ENCODE measurements at places on chromosomes 2 and 18.

DNA sequence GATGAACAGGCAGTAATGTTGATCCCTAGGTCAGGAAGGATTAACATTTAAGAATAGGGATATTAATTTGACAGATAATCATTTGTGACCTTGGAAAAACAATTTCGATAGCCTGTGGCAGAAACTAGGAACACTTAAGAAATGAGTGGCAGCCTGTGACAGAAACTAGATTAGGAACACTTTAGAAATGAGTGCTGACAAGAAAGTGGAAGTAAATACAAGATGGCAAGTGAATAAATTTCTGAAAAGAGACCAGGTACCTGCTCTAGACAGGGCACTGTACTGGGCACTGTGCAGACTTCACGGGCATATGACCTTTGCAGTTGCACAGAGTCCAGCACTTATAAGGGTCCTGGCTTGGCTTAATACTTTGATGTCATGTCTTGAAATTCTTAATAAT, 5.5 kb upstream of the HNRNPA3 start:
- no peak for DNase-seq

DNA sequence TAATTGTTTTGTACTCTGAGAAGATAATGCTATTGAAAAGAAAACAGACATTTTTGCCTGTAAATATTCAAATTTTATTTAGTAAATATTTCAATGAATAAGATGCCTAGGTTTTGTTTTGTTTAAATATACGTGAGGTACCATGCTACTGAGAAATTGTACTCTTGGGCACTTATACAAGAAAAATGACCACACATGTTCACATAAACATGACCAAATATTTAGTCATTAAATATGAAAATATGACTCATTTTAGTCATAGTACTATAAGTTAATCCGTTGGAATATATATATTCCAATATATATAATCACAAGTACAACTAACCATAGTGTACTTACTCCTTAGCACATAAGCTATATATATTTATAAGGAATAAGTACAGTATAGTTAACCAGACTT, 56.7 kb upstream of the ZNF804A start:
- no peak for DNase-seq

DNA sequence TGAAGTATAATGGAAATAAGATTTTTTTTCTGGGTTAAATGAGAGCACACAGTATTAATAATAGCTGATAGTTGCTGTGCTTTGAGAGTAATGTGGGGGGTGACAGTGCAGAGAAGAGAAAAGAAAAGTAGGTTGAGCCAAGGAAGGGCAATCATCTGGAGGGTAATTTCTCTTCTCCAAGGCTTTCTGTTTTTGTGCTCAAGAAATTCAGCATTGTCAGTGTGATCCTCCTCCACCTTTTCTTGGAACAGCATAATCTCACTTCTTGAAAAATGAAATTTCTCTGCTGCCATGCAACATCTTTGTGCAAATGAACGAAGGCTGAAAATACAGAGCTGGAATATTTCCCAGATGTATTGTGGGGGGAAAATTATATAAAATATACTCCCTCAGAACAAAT, 673.1 kb downstream of the LRRTM4 start:
- DNase-seq = no peak

DNA sequence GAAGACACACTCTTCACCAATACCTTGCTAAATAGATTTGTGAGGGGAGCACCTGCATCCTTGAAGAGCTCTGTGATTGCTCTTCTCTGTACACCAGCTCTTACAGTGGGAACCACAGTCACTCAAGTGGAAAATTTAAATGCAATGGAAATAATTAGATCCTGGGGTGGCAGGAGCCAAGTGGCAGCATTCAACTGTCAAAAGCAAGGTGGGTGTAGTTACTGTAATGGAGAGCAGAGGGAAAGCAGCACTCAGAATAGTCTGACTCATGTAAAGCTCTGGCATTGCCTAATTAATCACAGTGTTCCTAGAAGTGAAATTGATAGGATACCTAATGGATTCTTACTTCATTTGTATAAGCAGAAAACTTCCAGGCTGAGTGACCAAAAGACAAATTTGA, 245.8 kb downstream of the KCNE4 start:
- no peak for DNase-seq

DNA sequence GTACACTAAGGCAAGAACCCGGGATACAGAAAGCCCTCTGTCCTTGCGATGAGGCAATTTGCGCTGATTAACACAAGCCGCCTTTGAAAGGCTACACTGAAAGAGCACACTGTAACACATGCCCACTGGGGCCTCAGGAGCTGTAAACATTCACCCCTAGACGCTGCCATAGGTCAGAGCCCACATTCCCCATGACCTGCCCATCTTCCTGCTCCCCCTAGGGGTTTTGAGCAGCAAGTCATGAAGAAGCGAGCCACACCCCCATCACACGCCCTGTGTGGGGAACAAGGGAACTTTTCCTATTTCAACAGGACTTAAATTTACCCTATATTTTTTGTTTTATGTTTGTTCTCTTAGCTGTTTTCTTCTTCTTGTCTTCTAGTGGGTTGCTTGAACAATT, 47.8 kb upstream of the SLC4A10 start:
- no peak for DNase-seq

DNA sequence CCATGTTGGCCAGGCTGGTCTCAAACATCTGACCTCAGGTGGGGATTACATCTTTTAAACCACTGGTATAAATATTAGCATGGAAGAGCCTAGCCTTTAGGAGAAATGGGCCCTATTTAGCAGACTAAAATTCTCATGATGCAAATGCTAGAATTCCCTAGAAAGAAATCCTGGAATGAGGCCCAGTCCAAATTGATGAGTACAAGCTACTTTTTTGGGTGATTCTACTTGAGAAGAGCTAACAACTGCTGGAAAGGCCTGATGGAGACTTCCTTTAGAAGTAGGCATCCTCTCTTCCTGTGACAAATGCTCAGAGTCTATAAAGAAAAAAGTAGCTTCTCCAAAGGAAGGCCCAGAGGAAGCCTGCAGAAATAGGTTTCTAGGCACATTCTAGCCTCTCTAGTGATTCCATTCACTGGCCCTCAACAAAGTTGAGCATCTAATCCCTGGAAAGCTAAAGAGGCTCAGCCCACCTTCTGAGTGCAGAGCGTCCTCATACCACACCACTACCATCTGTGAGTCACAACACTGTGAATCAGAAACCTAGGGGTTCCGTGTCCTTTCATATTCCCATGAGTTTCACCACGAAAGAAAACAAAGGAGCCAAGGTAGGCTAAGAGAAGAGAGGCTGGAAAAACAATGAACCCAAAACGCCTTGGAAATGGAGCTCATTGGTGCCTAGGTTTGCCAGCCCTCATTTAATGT, 183.1 kb downstream of the C1D start:
- no peak for DNase-seq

Data from activated CD4-positive, alpha-beta T cell treated with anti-CD3 and anti-CD28 coated beads for 24 hours (primary cell).